ENCODE measurements at places on chromosomes 16 and 17.
A peak's percentile ranks its signal among the peaks of the same experiment; 100 is the strongest.

- DNase-seq = peak; percentile 76
Measured at GRCh38 chr16:29816694-29817441, 916 bp downstream of the PAGR1 start.

DNA sequence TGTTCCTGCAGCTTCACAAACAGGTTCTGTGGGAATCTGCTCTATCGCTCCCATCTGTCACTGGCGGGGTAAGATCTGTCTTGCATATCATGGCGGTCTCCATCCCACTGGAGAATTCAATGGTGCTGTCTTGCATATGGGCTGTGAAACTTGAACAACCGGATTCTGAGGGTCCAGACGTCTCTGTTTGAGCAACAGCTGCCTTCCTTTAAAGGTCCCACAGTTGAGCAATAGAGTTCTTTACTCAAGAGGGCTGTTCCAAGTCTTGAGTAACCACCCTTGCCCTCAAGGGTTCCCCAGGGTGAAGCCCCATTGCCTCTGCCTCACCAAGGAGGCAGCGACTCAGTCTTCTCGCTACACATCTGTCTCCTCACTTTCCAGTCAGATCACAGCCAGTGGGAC is 50.8 kb downstream of the ZFHX3 start:
- no peak for DNase-seq

GRCh38 chr16:30615358-30616091 is 5.3 kb upstream of the ZNF689 start:
- peak; percentile 28 for DNase-seq

- no peak for DNase-seq
Measured at GRCh38 chr17:38568845-38569510, 36.8 kb downstream of the SRCIN1 start.

DNA sequence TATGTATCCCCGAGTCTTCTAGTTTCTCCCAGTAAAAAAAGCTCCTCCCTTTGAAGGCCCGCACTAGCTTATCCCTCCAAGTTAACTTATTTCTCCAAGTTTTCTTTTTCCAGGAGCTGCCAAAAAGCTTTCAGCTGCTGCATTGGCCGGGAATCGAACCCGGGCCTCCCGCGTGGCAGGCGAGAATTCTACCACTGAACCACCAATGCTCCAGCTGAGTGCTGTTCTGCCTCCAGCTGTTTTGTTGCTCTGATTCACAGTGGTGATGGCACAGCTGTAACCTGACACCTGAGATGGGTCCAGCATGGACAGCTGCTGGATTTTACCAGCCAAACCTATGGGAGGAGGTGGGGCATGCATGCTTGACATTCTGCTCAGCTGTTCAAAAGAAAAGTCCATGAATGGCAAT is 22.1 kb downstream of the VAC14 start:
- DNase-seq = peak; percentile 76
